ENCODE measurements at places on chromosomes 6 and 20.
A peak's percentile ranks its signal among the peaks of the same experiment; 100 is the strongest.

DNA sequence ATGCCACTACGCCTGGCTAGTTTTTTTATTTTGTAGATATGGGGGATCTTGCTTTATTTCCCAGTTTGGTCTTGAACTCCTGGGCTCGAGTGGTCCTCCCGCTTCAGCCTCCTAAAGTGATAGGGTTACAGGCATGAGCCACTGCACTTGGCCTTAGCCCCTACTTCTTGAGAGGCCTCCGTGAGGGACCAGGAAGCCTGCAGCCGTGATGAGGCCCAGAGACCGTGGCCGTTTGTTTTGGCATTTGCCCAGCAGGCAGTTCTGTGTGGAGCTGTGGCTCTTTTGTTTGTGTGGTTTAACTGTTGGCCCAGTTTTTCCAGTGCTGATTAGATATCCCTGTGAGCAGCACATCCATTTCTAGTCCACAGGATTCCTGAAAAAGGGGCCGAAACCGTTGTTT is 39.8 kb downstream of the SRSF3 start:
- peak; percentile 96 for DNase-seq

DNA sequence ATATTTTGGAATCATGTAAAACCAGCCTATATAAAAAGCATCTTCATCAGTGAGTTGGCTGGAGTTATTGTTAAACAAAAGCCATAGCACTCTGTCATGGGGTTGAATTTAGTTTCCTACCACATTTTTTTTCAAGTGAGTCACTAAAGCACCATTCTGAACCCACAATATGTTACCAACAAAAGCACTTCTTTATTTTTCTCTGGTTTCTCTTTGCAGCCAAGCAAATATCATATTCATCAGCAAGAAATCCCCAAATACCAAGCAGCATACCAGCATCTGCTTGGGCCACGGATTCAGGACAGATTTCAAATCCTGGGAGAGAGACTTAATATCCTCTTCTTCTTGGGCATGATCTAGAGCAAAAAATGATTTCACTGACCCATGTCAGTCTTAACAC is 441.4 kb downstream of the BCKDHB start:
- DNase-seq, result no peak

- no peak for DNase-seq
Observed at GRCh38 chr6:120608826-120609225, 725.5 kb downstream of the TBC1D32 start.

DNA sequence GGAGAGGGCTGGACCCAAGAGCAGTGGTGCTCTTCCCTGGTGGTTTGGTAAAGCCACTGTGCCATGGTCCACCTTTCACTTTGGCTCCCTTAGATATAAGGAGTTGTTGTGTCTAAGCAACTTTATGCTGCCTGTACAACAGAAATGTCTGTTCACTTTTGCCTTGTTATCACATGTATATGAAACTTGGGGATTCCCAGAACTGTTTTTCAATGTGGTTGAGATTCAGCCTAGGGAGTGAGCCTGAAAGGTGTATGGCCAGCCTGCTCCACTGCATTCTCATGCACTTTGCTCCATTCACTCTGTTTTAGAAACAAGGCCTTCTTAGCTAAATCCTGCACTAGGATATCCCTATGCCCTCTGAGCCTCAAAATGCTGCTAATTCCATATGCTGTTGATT is 234.5 kb upstream of the THEMIS start:
- no peak for DNase-seq

DNA sequence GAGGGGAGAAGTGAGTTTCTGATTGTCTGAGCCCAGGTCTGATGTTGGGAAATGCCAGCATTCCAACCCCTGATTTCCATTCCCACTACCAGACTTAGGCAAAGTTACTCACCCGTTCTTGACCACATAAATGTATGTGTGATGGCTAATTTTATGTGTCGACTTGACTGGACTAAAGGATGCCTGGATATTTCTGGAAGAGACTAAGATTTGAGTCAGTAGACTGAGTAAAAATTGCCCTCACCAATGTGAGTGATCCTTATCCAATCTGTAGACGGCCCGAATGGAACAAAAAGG is 95.8 kb upstream of the TAB2 start:
- no peak for DNase-seq

- peak; percentile 61 for DNase-seq
Observed at GRCh38 chr20:39939241-39939865, 749.7 kb downstream of the MAFB start.

GRCh38 chr20:32960222-32960518 is 44.1 kb downstream of the SUN5 start:
- DNase-seq, result no peak

DNA sequence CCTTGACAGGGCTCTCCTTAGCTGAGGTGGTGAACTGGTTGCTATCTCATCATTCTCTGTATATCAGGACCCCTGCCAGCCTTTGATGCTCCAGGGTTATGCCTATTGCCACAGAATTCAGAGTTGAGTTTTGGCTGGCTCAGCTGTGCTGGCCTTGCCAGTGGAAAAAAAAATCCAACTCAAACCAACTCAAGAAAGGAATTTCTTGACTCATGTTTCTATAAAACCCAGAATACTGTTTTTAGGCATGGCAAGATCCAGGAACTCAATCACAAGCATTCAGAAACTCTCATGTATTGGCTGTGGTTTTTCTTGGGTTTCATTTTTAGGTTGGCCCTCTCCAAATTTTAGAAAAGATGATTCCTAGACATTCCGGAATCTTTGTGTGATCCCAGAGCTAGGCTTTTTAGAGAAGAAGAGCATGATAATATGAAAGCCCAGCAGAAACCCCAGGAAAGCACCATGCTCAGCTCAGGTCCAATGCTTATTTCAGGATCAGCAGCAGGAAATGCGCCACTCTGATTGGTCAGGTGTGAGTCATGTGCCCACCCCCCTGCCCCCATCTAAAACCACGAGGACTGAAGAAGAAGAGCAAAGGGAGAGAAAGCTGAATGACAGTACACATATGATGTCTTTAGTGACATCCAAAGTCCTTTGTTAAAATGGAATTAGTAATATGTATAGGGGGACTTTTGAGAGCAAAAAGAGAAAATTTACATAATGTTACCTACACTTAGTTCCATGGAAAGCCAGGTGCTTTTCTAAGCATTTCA is 122.9 kb downstream of the RNF144B start:
- DNase-seq, result peak; percentile 74

DNA sequence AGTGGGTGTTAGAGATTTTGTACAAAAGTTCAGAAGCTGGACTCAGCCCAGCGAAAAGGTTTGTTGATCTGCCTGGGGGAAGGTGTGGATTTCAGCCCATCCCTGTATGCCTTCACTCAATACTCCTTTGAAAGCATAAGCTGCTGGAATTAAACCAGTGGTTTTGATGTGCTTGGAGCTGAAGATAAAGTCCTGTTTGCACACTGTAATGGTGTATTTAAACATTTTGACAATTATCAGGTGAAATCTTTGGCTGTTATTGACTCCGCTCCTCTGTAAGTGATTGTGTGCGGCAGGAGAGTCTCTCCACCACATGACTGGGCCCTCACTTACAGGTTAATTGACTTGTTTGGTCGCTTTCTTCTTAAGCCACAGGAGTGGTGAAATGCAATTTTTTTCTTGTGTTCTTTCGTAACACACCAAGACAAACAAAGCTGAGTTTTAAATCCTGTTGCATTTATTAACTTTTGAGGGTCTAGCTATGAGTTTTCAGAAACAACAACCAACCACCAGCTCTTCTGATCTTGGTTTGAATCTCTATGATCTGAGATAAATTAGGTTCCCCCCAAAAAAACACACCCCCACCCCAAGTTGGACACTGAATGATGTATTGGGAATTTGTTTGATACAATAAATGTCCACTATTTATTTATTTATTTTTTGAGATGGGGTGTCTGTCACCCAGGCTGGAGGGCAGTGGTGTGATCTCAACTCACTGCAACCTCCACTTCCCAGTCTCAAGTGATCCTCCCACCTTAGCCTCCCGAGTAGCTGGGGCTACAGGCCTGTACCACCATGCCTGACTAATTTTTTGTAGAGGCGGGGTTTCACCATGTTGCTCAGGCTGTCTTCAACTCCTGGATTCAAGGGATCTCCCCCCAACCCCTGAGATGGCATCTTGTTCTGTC is 46.3 kb upstream of the NCOA3 start:
- no peak for DNase-seq

DNA sequence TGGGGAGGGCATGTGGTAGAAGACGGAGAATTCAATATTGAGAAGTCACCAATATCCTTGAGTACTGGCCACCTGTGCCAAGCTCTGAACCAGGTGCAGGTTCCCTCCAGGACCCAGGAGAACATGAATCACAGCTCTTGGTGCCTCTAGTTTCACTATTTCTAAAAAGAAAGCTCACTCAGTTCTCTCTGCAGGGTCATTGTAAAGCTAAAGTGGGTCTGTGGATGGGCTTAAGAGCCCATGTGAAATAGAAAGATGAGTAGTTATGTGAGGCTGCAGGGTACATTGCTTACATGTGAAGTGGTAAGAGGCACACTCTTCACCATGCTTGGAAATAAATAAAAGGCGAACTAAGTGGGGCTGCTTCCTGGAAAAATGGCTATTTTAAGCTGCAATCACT is 43.6 kb downstream of the ZNF831 start:
- DNase-seq, result no peak

DNA sequence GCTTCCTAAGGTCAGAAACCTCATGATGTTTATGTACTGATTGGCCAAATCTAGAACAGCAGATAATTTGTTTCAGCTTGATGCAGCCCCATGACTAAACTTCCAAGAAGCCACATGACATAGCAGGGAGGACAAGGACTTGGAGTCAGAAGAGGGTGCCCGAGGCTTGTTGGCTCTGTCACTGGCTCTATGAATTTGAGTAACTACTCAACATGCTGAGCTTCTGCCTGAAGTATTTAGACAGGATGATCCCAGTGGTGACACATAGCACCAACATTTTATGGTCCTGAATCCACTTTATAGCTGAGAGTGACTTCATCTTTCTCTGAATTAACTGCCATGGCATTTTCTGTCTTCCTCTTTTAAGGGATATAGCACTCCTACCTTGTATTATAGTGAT is 13.5 kb upstream of the TBX18 start:
- DNase-seq, result peak; percentile 93

DNA sequence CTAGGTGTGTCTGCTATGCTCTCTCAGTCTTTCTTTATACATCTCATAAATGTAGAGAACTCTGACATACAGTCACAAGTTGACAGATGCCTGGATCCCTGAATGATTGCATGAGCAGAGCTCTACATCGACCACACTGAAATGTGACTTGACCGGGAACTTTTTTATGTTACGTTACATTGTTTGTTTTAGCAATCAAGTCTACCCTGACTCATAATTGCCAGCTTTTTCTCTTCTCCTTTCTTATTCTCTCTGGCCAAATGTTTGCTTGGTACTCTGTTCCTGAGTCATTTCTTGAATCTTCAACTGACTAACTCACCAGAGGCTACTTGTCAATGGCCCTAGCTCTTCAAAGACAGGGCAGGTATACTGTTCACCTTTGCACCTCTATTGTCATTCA is 213.6 kb upstream of the DTNBP1 start:
- no peak for DNase-seq

Data from osteoblast (primary cell).